ENCODE measurements at places on chromosomes 12 and 14.

GRCh38 chr12:13120413-13120812 lies 16.9 kb upstream of the GSG1 start:
- DNase-seq: no peak

- DNase-seq: peak; percentile 82
These were observed 53.5 kb downstream of the PHLDA1 start for GRCh38 chr12:75977952-75978671.

- no peak for DNase-seq
These were observed 16.8 kb downstream of the MSI1 start for GRCh38 chr12:120352117-120352516.

DNA sequence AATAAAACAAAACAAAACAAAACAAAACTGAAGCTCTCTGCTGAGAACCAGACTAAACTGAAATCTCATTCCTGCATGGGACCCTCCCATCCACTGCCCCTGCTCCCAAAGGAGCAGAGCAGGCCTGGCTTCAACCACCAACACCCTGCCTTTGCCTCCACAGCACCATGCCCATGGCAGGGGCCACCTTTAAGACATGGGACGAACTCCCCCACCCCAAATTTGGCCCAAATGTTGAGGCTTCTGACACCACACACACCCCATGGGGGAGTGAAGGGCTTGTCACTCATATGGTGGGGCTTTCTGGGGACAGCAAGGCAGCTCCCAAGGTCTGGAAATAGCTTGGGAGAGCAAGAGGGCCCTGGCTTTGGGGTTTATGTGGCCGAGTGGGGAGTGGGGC lies 177.2 kb downstream of the KIF26A start:
- no peak for DNase-seq

DNA sequence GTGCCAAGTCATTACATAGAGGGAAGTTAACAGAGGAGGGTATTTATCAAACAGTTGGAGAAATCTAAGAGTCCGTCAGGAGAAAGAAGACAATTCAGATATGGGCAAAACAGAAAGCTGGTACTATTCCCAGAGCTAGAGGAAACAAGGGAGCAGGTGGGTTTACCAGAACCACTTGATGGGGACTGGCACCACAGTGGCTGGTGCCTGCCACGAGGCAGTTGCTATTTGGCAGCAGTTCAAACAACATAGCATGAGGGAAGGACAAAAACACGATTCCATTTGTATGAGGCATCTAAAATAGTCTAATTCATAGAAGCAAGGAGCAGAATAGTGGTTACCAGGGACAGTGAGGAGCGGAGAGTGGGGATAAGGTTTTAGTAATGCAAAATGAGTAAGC lies 24.6 kb upstream of the KLRD1 start:
- no peak for DNase-seq

DNA sequence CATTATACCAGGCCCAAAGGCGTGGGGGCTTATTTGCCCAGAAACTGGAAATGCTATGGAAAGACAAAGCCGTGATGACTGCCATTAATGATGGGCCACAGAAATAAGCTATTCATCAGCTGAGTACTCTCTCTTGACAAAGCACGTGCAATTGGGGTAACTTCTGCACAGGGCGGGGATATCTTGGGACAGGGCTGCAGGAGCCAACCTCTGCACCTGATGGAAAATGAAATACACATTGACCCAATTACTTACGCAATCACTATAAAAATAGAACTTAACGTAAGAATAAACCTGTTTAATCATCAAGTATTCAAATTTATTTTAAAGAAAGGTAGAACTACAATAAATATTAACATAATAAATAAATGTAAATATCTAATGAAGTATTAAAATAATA lies 180.1 kb upstream of the NTF3 start:
- DNase-seq: no peak
